ENCODE measurements at places on chromosomes 11 and 22.

DNA sequence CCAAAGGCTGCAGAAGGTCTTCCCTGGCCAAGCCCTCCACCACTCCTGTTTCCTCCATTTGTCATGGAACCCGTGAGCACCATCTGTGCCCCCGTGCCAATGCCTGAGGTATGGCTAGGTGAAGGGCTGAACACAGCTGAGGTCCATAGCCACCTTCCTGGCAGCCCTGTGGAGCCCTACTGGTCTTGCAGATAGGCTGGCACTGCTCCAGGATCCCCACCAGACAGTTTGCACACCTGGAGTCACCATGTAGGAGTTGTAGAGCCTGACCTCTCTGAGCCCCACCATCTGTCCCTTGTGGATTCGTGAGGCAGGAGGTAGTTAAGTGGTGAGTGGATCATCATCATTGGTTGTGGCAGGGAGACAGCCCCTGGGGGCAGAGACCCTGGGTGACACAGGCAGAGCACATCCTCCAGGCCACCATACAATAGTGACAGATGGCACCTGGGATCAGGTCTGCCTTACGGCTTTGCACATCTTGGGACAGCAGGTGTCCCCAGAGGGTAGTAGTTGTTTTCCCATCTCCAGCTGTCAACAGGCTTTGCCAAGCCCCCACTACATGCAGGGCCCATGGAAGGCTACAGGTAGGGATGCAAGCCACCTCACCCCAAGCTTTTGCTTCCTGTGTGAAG, 52.5 kb upstream of the SUSD2 start:
- no peak for DNase-seq

DNA sequence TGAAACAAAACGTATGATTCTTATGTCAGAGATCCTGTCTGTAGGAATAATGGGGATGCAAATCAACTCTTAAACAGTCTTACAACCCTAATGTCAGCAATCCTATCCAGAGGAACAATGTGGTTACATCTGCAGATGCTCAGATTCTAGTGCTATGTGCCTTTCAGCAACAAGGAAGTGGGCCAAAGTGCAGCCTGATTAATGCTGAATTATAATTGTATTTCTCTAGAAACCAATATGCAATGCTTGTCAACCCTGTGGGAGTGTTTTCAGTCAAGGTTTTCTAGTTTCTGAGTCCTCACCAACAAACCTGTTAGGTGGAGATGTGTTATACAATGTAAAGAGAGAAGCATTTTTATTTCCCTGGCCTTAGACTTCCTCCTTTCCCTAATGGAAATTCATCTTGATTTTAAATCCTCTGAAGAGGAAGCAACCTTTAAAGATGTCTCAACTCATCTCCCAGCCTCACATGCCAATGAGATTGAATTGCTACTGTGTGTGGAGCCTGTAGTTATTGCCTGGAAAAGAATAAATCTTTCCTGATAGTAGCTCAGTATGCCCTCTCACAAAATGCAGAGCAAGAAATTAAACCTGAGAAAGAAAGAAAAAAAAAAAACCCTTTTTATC, 26.2 kb upstream of the TMEM123 start:
- DNase-seq = no peak

GRCh38 chr11:42802201-42802899, 509.4 kb upstream of the API5 start:
- DNase-seq = no peak

GRCh38 chr11:104992781-104993180, 24.4 kb upstream of the CASP4 start:
- no peak for DNase-seq

- DNase-seq = no peak
Measured at GRCh38 chr11:67253872-67254624, 12.2 kb upstream of the GRK2 start.

DNA sequence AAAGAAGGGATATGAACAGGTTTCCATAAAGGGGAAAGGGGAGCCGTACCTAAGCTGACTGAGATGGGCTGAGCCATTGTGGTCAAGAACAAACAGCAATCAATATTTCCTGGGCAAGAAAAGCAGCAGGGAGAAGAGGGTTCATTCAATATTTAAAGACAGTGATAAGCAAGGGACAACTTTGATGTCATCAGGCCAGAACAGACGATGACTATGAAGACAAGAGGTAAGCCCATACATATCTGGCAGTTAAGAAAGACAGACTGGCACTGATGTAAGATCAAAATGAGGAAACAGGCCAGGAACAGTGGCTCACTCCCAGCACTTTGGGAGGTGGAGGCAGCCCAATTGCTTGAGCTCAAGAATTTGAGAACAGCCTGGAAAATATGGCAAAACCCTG, 2.4 kb downstream of the OR5A2 start:
- DNase-seq = no peak

DNA sequence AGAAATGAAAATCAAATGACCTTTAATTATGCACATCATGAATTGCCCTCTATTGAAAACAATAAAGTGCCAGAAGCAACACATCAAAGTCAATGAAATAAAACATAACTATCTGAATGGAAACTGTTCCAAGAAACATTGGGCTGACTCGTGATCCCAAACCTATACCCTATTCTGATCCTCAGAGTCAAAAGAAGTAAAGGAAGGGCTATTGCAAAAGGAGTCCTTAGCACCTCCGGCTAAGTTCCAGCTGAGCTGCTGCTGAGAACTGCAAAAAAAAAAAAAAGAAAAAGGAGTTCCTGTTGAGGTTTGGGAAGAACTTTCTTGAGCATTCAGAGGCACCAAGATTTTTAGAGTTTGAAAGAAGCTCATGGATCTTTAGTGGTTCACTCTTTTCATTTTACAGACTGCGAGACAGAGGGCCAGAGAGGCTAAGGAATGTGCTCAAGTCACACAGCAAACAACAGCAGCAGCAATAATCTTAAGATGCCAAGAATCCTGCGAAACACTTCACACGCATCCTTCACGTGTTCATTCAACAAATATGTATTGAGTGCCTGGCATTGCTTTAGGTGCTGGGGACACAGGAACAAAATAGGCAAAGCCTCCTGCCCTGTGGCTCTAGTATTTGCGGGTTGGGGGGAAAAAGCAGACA, 841 bp upstream of the TMPRSS13 start:
- no peak for DNase-seq

DNA sequence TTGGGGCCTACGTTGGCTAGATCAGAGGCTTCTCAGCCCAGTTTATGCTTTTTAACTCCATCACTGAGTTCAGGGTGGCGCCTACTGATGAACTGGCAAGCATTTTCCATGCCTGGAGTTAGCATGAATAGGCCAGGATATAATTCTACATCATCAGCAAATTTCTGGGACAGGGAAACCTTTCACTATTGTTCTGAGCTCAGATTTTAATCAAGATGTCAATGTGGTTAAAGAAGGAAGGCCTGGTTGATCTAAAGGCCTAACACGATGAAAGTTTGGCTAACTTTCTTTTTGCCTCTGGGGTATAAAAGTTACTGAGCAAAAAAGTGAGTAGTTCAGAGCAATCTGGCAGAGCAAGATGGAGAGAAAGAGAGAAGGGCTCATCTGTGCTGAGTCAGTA, 21.7 kb upstream of the IFITM3 start:
- DNase-seq = no peak

Measured in activated naive CD4-positive, alpha-beta T cell (primary cell).